ENCODE measurements at places on chromosomes 7 and 10. TPM values are rescaled to one million over a fixed set of nuclear protein-coding genes. Genes with fewer than 3 reads are reported as not detected.

The TLL2 gene
- not detected for polyA plus RNA-seq

DNA sequence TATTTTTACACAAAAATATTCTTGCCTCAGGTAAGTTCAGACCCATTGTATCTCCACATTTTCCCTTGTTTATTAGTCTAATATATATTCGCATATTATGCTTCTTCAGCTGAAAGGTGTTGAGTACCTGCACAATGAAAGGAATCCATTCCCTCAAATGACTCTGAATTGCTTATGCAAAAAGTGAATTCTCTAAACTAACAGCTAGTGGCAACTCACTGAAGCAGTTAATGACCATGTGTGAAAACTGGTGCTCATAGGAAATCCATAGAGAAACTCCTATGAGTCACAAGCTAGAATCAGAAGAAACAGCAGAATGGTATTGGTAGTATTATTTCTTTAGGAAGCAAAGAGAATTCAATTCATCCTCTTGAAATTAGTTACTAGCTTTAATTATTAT, 33.5 kb upstream of the RNF148 start:
- no peak for DNase-seq

DNA sequence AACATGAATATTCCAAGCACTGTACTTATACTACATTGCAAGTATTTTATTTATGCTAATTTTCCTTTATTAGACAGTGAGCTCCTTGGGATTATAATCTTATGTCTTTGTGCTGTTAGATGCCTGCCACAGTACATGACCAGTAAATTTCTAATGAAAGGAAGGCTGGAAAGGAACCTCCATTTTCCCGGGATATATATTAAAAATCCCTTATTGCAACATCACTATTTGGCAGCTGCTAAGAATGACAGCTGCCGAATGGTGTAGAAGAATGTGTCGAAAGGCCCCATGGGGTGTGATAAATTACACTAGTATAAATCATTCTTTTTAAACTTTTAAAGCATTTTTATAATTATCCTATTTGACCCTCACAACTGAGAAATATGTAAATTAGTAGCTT, 59.1 kb downstream of the TFAM start:
- DNase-seq = no peak

DNA sequence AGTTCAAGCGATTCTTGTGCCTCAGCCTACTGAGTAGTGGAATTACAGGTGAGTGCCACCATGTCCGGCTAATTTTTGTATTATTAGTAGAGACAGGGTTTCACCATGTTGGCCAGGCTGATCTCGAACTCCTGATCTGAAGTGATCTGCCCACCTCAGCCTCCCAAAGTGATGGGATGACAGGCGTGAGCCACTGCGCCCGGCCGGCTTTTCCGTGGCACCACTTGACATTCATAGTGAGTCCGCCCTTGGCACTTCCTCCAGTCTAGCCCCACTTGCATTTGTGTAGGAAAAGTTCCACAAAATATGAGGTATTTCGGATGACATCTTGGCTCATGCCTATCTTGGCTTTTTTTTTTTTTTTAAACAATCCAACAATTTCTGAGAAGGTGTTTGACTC, 128.1 kb upstream of the ACBD5 start:
- no peak for DNase-seq

The TEX36 gene
- polyA plus RNA-seq = not detected

The TMEM236 gene
- not detected for polyA plus RNA-seq

Data from naive thymus-derived CD4-positive, alpha-beta T cell (primary cell).